ENCODE measurements at places on chromosomes 16 and 17.

GRCh38 chr16:82300374-82300951, 130.4 kb upstream of the MPHOSPH6 start:
- DNase-seq, result no peak

DNA sequence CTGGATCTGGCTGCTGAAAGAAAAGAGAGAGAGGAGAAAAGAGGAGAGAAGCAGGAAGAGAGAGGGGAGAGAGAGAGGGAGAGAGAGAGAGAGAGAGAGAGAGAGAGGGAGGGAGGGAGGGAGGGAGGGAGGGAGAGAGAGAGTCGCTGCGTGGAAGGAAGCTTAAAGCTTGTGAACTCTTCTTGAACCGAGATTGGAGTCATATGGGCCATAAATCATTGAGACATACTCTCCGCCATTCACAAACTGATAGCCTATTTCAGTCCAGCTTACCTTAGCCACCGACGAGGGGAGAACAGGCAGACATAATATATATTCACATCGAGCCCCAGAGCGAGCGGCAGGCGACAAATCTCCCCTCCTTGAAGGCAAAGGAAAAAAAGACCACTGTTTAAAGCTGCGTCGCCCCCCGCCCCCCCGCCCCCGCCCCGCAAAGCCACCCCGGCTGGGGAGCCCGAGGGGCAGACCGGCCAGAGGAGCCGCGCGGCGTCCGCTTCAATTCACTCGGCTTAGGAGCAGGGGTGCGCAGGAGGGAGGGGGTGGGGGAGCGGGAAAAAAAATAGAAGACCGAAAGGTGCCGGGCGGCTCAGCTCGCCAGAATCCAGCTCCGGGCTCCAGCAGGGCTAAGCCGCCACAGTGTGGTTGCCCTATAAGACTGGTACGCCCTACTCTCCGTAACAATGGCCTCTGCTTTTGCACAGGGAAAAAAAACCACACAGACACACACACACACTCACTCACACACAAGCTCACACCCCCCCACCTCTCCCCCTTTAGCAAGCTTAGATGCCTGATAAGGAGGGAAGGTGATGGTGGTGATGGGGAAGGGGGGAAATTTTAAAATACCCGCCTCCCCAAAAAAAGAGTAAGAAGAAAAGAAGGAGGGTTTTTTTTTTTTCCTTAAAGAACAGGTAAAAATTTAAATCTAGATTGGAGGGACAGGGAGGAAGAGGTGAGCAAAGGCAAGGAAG, 10.6 kb upstream of the HOXB2 start:
- DNase-seq, result no peak

DNA sequence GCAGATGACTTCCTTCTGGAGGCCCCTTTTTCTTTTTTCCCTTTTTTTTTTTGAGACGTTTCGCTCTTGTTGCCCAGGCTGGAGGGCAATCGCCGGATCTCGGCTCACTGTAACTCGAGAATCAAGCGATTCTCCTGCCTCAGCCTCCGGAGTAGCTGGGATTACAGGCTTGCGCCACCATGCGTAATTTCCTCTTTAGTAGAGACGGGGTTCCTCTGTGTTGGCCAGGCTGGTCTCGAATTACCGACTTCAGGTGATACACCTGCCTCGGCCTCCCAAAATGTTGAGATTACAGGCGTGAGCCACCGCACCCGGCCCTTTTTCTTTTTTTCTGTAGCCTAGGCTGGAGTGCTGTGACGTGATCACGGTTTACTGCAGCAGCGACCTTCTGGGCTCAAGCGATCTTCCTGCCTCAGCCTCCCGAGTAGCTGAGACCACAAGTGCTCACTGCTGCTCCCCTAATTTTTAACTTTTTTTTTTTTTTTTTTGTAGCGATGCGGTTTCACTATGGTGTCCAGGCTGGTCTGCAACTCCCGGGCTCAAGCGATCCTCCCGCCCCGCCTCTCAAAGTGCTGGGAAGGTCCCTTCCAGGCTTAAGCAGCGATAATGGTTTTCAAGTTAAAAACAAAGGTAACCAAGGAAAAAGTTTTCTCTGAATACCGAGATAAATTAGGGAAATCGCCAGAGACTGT, 956 bp upstream of the IST1 start:
- peak; percentile 24 for DNase-seq

DNA sequence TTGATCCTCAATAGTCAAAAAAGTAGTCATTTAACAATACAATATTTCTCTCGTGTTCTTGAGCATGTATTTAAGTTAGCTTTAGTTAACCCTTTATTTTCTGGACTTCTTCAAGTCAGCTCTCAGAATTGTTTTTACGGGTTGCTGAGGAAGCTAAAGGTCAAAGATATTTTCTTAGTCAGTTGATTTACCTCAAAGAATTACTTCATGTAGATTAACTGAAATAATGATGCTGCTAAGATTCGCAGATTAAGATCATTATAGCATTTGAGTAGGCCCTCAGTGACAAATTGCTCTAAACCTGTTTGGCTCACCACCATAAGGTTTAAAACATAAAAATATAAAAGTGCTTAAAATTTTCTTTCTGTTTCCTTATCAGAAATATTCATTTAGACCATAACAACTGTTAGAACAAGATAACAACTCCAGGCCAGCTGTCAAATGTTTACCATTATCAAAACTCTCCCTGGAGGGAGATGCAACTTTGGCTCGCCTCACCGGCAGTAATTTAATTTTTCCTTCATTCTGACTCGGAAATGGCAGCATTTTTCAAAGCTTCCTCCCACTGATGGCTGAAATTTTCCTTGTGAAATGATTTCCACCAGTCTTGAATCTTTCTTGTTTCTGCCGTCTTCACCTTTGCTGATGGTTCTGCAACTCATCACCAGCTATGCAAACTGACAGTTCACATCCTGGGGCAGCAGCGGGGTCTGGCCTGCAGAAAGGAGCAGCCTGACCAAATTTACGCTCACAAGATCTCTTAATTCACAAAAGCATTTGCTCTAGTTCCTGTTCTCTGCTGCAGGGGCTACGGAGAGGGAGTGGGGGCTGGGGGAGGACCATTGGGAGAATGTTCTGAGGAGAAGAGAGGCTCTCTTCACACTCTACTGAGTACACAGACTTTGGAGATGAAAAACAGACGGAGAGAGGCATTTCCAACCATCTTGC, 254.8 kb upstream of the TBX2 start:
- DNase-seq, result no peak

- no peak for DNase-seq
Measured at GRCh38 chr16:85422632-85423550, 190.2 kb upstream of the GSE1 start.

DNA sequence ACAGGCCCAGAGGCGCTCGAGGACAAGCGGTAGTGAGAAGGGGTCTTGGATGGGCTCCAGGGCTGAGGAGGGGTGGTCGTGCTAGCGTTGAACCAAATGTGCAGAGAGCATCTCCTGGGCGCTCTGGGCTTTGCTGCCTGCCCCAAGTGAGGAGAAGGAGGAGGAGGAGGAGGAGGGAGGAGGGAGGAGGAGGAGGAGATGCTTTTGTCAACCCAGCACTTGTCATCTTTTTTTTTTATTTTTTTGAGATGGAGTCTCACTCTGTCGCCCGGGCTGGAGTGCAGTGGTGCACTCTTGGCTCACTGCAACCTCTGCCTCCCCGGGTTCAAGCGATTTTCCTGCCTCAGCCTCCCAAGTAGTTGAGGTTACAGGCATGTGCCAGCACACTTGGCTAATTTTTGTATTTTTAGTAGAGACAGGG, 59.8 kb downstream of the PGS1 start:
- no peak for DNase-seq

DNA sequence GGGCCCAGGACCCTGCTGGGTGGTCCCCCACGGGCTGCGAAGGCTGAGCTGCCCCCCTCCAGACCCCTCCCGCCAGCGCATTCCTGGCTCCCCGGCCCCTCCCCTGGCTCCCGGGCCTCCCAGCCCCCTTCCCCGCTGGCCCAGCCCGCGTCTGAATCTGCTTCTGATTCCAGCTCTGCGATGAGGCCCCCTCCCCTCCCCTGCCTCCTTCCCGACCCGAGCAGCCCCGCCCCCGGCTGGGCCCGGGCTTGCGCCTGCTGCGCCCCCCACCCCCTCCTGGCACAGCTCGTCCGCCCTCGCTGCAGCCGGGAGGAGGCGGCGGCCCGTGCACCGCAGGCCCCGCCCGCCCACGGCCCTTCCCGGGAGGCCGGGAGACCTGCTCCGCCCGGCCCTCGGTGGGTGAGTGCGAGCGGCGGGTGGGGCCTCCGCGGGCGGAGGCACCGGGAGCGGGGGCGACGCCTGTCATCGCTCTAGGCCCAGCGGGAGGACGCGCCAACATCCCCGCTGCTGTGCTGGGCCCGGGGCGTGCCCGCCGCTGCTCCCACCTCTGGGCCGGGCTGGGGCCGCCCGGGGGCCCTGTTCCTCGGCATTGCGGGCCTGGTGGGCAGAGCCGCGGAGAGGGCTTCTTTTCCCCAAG, at the start of gene NTN3:
Gene NTN3, plus strand, starts transcription at position 282 of the 637 bp plus-strand sequence. CDS start 405 bp downstream, outside the sequence.
- no peak for DNase-seq

DNA sequence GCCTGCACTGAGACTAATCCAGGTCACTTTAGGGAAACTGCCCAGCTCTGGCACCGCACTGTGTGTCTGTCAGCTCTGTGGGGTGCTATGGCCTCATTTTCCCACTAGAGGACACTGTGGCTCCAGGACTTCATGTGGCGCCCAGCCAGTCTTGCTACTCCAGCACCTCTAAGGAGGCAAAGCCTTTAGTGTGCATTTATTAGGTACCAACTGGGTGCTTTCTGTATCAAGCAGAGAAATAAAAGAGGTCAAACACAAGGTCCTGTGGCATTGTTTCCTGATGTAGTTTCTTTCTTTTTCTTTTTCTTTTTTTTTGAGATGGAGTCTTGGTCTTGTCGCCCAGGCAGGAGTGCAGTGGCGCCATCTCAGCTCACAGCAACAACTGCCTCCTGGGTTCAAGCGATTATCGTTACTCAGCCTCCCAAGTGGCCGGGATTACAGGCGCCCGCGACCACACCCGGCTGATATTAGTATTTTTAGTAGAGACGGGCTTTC, 12.5 kb upstream of the RHBDL3 start:
- peak; percentile 48 for DNase-seq

- DNase-seq, result no peak
Measured at GRCh38 chr16:17412221-17412620, 58.5 kb downstream of the XYLT1 start.

DNA sequence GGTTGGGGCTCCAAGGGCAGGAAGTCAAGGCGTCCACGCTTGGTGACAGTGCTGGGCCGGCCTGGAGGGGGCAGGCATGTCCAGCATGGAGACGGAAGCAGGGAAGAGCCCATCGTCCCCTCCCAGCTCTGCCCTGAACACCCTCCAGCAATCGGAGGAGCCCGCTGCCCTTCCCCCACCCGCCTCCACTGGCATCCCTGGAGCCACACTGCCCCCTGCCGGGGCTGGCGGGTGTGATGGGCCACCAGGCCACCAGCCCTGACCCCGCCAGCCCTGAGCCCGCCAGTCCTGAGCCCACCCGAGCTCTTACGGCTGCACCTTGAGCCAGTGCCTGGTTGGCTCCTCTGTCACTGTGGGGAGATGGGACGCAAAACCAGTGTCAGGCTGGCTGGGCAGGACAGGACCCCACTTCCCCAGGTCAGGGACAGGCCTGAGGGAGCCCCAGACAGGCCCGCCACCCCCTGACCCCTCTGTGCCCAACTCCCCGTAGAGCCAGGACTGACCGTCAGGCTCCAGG, 4.1 kb upstream of the CDH15 start:
- DNase-seq, result peak; percentile 26

GRCh38 chr17:57016071-57016763, 38.3 kb downstream of the SCPEP1 start:
- no peak for DNase-seq

DNA sequence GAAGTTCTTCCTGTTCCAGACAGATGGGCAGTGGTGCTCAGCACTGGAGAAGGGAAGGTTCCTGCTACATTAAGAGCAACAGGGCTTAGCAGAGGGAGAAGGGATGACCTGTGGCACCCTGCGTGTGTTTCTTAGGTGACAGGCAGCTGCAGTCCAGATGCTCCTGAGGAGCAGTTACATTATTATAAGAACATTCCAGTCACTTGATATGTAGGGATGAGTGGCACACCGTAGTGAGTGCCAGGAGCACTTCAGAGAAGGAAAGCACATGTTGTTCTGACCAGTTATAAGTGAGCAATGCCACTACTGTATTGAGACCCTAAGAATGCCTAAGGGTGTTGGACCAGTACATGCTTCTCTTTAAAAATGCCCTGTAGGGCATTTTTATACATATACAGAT, 39.9 kb upstream of the MRC2 start:
- peak; percentile 40 for DNase-seq

- DNase-seq, result no peak
Measured at GRCh38 chr16:86022381-86022960, 123.5 kb downstream of the IRF8 start.

- DNase-seq, result no peak
Measured at GRCh38 chr16:47634727-47635126, 173.6 kb downstream of the PHKB start.

DNA sequence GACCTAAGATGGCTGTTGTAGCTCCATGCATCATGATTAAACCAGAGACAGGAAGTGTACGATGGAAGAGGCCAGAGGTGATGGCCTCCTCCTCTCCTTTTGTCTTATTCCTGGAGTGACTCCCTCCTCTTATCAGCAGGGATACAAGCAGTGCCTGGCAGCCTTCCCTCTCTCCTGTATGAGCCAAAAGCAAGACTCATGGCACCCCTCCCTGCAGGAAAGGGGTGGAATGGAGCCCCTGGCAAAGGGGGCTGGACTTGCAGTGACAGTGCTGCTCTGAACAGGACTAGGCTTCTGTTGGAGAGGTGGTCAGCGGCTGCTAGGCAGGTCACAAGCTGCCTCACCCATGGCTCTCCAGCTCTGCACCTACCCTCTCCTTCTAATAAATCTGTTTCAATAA, 8.4 kb downstream of the TXNL4B start:
- no peak for DNase-seq

- DNase-seq, result no peak
Measured at GRCh38 chr17:47649972-47650524, 329 bp downstream of the KPNB1 start.

DNA sequence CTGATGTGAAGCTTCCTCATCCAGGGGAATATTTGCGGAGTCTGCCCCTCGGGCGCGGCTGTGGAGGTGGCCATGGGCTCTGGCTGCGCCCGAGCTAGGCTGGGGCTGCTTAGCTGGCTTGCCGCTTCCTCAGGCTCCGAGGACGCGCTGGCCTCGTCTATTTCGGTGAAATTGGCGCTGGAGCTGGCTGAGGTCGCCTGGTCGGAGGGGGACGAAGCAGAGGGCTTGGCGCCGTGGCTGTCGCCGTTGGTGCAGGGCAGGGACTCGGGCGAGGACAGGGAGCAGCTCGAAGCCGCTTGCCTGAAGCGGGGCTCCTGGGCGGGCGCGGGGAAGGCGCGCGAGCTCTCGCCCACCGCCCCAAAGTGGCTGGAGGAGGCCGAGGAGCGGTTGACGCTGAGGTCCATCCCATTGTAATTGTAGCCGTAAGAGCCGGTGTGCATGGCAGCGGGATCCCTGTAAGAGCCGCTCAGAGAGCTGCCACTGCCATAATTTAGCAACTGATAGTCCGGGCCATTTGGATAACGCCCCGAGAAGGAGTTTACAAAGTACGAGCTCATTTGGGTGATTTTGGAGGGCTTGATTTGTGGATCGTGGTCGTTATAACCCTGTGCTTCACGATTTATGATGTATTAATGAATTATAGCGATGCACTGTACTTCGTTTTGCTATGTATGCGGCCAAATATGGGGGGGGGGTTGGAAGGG, at the start of gene HOXB5:
Gene HOXB5, minus strand, starts transcription at position 654 of the 704 bp plus-strand sequence. Its CDS starts 97 bp downstream, at position 557.
- DNase-seq, result no peak

Measured in HFF-Myc (cell line).